ENCODE measurements at places on chromosomes 4 and X. TPM values are rescaled to one million over a fixed set of nuclear protein-coding genes. Genes with fewer than 3 reads are reported as not detected.

ALB gene
- not detected for total RNA-seq

FAAH2 gene
- 0.11 TPM for total RNA-seq

CXCL8 gene
- 20.0 TPM for total RNA-seq

PNMA5 gene
- not detected for total RNA-seq

DNA sequence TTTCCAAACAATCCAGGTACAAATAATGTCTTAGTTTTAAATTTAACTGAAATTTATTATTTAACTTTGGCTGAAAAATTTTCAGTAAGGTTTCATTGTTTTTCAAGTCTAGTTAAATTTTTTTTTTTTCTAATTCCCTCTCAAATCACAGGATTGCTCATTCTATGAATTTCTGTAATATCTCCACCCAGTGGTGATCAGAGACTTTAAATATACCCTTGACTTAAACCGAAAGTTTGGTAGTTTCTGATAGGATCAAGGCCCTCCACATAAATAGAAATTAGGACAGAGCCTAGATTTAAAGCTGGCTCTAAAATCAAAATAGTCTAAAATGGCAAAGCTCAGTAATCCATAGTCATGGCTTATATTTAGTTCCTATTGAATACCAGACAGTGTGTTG lies 175.4 kb downstream of the TBCK start:
- peak; percentile 1 for DNase-seq

DNA sequence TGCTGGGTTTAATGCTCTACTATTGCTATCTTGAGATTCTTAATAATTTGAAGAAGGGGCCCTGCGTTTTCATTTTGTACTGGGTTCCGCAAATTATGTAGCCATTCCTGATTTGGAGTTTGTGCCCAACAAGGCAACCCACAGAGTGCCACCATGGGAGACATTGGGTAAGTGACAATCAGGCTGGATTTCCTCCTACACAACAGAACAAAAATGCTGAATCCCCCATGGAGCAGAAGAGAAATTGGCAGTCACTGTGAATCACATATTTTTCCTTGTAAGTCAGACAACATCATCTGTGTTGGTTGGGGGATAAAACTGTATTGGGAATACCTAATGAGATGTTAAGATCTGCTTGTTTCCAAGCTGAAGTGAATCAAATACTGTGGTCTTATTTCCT lies 80.9 kb downstream of the CNGA2 start:
- DNase-seq: peak; percentile 61

GRCh38 chr4:139728840-139729239 lies 63.2 kb downstream of the MGST2 start:
- DNase-seq: no peak

DNA sequence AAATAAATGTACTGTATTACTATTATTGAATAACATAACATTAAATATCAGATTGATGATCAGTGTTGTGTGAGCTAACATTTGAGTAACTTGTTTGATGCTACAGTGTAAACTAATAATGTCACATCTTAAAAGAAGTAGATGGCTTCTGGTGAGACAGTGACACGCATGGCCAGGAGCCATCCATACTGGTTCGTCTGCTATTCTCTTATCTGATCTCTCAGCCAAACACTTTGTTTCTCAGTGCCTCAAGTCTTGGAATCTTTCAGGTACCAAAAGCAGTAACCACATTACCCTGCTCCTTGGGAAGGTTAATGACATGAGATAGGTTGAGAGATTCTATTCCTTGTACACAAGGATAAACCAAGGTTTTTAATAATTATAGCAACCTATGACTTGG lies 198.1 kb upstream of the IGFBP7 start:
- DNase-seq: no peak

DNA sequence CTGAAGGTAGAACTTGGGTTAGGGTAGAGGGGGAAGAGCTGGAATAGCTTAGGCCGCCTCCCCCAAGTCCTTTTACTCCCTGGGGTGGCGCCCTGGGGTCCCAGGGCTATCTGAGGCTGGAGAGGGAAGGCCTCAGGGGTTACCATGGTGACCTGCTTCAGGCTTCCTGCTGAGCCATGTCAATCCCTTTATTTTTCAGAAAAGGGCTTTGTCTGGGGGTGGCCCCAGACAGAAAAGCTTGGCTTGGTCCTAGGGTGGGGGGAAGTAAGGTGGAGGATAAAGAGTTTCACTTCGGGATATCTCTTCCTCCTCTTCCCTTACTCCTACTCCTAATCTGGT lies 6.3 kb downstream of the EFNB1 start:
- DNase-seq: no peak

DNA sequence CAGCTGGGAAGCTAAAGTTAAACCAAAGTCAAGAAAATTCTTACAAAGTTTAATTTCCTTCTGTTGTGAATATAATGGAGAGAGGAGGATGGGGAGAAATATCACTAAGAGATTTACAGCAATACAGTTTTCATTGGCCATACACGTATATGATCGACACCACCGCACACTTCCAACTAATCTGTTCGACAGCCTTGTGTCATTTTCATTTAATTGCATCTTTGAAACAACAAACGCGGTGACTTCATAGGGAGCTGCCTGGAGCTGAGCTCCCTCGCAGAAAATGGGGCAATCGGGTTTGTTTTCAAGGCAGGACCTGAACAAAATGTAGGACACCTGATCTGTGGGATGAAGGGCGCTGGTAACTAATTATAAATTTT lies 1.3 kb downstream of the PTPN13 start:
- peak; percentile 78 for DNase-seq

DNA sequence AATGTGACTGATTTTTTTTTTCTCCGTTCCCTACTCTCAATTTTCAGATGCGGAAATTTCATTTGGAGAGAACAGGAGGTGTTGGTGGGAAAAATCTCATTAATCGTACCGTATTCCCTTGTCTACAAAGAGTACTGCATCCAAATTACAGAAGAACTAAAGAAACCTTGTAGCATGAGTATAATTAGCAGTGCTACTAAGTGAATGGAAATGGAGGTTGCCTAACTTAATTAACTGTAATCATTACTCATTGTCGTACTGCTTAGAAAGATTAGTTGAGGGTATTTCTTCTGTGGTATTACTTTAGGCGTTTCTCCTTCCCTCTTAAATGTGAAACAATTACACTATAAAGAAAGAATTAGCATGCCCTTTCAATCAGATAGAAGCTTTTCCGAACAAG lies 81.7 kb downstream of the DMD start:
- DNase-seq: no peak

GRCh38 chrX:129139837-129140598 lies 383.3 kb downstream of the SMARCA1 start:
- DNase-seq: no peak

- DNase-seq: no peak
Observed at GRCh38 chrX:13590207-13590606, 20.8 kb downstream of the EGFL6 start.
